Brain pericyte (primary cell): ENCODE measurements at places on chromosomes 2 and 18.
A peak's percentile ranks its signal among the peaks of the same experiment; 100 is the strongest.

- DNase-seq, result no peak
Measured at GRCh38 chr2:195649629-195650190, 7.3 kb upstream of the SLC39A10 start.

DNA sequence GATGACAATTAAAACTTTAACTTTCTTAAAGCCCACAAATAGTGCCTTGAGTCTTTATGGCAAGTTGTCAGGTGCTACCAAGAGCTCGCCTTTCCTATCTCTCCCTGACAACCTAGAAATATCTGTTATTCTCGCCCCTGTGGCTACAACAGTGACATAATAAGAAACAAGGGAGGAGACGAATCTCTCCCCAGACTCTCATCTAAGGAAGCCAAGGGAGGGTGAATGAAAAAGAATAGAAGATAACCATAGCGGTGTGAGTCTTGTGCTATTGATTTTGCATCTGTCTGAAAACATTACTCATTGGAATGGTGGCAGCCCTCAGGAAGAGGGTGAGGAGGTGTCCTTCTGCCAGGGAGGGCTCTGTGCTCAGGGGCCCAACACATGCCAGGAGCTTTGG lies 114.3 kb downstream of the ALK start:
- no peak for DNase-seq

- no peak for DNase-seq
Measured at GRCh38 chr2:204670124-204670523, 124.8 kb downstream of the PARD3B start.

DNA sequence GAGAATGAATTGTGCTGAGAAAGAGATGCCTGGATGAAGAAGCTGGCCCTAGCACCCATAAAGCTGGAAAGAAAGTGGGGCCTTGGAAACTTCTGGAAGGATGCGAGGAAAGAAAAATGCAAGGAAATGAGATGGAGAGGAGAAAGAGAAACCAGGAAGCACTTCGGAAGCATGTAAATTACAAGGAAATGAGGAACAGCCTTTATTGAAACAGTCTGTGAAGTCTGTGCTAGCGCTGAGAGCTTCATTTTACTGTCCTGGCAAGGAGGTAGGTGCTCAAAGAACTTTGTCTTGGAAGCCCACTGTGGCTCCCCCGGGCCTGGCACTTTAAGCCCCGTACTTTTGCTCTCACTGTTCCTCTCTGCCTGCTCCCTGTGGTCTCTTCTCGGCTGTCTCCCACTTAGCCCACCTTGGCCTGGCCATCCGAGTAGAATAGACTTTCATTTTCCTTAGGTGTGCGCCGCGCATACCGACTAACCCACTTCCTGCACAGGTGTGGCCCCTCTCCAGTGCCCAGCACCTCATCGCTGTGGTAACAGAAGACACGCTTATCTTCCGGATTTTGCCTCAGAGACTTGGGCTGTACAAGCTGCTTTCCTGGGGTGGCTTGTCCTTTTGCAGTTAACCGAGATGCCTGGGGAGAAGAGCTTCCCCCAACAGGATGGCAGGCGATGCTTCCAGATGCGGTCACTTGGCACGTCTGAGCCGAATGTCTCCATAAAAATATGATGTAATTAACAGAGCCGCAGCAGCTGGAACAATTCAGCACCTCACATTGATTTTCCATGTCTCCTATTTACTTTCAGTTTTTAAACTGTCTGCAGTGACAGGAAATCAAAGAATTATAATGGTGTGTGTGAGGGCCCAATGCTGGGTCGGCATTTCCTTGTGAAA lies 199.6 kb downstream of the HRH4 start:
- no peak for DNase-seq

DNA sequence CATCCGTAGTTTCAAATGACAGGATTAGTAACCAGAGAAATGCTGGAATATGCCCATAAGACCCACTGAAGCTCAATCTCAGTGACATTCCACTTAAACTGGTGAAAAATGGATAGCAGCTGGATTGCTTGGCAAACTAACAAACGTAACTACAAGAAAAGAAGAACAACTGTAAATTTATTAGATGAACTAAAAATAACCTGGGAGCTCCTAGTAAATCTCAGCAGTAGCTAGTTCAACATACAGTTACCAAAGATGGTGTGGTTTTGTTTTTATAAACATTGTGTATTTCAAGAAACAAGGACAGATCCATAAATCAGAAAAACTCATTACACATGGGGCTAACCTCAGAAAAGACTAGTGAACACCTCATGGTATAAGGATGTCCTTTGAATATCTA lies 531.9 kb downstream of the XIRP2 start:
- DNase-seq, result no peak

DNA sequence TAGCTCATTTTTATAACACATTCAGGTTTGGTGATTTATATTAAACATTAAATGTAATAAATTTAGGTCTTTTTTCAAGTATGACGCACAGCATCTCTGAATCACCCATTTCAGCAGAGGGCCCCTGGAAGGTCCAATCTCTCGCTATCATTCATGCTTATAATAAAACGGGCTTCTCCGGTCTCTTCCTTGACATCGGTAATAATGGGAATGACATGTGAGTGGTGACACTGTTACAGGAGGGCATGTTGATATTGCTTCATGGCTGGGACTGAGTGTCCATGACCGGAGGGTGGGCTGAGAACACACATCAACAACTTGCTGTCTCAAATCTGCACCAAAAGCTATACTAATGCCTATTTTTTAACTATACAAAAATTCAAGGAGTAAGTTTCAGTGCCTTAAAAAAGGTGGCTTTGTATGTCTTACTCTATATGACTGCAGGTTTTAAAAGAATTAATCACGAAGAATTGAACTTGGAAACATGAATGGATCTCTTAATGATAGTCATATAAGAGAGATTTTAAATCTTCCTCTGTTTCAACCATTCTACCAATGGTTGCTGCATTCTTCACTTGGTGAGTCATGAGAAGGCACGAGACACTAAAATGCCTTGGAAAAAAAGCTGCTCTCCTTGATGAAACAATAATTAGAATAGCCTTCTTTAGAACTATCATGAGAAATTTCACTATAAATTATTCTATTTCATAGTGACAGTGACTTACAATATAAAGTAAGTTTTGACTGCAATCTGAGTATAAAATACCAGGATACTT lies 101.9 kb upstream of the NRP2 start:
- no peak for DNase-seq

- DNase-seq, result peak; percentile 55
Measured at GRCh38 chr2:145593991-145594614, 1074.2 kb upstream of the ZEB2 start.

DNA sequence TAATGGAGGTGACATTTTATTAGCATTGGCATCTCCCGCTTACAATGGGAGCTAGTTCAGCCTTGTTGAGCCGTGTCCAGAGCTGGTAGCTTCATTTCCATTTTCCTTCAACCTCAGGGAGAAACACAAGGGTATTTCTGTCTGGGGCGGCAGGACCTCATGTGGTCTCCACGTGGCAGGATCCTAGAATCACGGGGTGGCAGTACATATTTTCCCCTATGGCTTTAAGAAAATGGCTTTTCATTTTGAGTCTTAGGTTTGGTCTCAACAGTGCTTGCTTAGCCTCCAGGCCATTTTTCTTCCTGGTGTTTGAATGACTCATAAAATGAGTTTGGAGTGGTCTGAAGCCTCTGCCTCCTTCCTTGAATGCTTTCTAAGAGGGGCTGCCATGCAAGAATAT lies 20.3 kb downstream of the CABLES1 start:
- no peak for DNase-seq

DNA sequence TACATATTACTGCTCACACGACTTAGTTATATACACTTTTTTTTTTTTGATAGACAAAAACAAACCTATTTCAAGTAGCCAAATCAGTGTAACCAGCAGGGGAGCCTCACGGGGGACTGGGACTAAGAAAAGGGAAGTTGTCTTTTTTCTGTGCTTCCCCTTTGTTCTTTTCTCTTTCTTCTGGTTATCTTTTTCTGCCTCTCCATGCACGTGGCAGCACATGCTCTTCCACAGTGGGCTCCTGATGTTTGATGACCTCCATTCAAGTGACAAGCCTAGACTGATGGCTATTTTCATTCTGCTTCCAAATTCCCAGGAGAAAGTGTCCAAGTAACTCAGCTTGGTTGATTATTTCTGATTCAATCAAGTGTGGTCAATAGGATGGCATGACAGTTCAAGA lies 98.2 kb upstream of the STK39 start:
- no peak for DNase-seq
